ENCODE measurements at places on chromosomes 2 and 18.

DNA sequence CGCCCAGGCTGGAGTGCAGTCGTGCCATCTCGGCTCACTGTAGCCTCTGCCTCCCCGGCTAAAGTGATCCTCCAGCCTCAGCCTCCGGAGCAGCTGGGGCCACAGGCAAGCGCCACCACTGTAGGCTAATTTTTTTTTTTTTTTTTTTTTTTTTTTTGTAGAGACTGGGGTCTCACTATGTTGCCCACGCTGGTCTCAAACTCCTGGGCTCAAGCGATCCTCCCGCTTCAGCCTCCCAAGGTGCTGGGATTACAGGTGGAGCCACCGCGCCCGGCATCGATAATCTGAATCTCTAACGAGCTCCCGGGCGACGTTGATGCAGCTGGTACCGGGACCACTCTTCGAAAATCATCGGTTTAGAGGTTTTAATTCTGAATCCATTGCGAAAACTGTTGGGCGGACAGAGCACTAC lies 520 bp upstream of the CYP20A1 start:
- DNase-seq: no peak

DNA sequence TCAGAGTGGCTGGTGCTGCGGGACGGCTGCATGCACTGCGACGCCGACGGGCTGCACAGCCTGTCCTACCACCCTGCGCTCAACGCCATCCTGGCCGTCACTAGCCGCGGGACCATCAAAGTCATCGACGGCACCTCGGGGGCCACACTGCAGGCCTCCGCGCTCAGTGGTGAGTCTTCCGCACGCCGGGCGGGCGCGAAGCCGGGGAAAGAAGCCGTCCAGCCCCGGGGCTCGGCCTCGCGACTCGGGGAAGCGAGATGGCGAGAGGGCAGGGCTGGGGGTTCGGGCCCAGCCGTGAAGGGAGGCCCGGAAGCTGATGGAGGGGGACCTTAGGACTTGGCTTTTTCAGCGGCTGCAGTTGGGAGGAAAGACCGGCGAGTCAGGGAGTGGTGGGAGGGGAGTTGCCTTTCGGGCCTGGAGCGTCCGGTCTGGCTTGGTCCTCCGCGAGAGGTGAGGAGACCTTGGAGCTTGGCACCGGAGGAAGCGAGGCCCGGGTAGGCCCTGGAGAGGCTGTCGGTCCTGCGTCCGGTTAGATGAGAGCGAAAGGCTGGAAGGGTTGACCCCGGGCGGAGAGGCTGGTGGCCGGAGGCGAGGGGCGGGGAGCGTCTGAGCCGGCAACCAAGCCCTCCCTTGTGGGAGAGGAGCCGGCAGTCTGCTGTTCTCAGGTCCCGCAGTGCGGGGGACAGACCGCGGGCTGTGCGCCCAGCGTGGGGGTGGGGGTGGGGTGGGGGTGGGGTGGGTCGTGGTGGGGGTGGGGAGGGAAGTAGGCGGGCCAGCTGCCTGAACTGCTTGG lies 691 bp downstream of the BIRC6 start:
- peak; percentile 77 for DNase-seq

DNA sequence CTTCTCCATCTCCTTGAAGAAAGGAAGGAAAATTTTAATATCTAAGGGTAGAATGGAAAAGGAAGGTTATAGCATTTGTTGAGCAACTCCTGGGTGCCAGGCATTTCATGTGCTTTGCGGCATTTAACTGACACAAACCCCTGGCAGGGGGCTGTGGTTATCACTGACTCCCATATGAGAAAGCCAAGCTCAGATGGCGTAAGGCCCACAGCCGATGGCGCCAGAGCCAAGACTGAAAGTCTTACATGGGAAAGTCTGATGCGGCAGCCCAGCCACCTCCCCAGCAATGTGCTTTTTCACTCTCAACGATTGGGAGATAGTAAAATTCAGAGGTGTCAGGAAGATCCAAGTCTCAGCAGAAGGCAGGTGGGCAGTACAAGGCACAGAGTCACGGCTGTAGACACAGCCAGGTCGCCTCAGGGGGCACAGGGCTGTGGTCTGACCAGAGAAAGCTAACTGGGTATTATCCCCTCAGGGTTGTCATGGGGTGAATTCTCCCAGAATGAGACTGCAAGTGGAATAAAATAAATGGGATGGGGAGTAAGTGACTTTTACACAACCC lies 324.2 kb upstream of the NCKAP5 start:
- DNase-seq: no peak

- peak; percentile 57 for DNase-seq
Observed at GRCh38 chr2:133561045-133561852, 7.0 kb downstream of the NCKAP5 start.

- DNase-seq: no peak
Observed at GRCh38 chr18:63994783-63995399, 25.0 kb downstream of the SERPINB8 start.

- no peak for DNase-seq
Observed at GRCh38 chr18:76412010-76412817, 82.8 kb downstream of the ZNF516 start.

- no peak for DNase-seq
Observed at GRCh38 chr18:21486905-21487437, 113.5 kb downstream of the ESCO1 start.

- no peak for DNase-seq
Observed at GRCh38 chr18:58993260-58993659, 128.6 kb downstream of the ZNF532 start.

GRCh38 chr18:63311118-63312018 lies 8.2 kb downstream of the BCL2 start:
- no peak for DNase-seq

- no peak for DNase-seq
Observed at GRCh38 chr2:235098736-235099494, 147.1 kb downstream of the SH3BP4 start.

- DNase-seq: no peak
Observed at GRCh38 chr18:58385472-58385871, 243.4 kb downstream of the ALPK2 start.

- no peak for DNase-seq
Observed at GRCh38 chr2:142974288-142975024, 97.0 kb downstream of the KYNU start.

- DNase-seq: no peak
Observed at GRCh38 chr18:26185267-26185666, 41.0 kb upstream of the TAF4B start.

DNA sequence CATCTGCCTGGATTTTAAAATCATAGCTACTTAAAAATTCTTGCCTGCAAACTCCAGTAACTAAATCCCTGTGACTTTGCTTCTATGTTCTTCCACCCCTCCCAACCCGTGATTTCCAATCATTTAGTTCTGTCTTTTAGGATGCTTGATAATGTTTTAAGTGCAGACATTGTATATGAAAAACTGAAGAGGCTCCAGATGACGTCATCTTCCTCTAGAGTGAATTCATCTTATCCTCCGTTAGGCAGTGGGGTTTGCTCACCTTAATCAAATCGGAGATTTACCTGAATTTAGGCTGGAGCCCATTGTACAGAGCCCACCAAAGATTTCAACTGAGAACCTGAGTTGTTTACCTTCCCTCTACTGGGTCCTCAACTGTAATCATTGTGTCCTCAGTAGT lies 10.9 kb downstream of the FBXO48 start:
- DNase-seq: no peak

GRCh38 chr2:134352844-134353243 lies 99.0 kb downstream of the MGAT5 start:
- DNase-seq: no peak

DNA sequence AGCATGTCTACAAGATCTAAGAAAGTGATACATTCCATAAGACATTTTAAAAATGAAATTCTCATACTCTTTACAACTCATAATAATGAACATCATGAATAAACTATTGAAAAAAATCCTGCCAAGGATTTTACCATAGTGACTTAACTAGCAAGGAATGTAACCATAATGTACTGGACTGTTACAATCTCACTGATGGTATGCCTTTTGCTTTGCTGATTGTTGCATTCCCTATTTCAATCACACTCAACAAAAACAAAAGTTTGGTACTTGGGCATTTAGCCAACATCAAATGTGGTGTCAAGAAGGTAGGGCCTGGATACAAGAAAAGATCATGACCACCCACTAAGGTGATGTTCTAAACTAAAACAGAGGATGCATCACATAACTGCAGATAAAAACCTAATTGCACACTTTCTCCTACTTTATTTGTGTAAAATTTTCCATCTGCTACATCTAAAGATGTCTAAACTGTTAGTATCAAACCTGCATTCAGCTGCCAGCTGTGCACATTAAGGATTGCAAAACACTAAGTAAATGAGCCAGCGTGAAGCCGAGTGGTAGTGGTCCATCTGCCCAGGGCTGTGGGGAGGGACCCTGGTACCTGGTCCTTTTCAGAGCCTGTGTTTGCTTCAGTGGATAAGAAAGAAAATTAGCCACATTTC lies 564.4 kb downstream of the ZEB2 start:
- no peak for DNase-seq

- DNase-seq: no peak
Observed at GRCh38 chr18:57918601-57919000, 115.5 kb upstream of the ATP8B1 start.

GRCh38 chr2:417662-418061 lies 129.8 kb upstream of the ALKAL2 start:
- DNase-seq: no peak

DNA sequence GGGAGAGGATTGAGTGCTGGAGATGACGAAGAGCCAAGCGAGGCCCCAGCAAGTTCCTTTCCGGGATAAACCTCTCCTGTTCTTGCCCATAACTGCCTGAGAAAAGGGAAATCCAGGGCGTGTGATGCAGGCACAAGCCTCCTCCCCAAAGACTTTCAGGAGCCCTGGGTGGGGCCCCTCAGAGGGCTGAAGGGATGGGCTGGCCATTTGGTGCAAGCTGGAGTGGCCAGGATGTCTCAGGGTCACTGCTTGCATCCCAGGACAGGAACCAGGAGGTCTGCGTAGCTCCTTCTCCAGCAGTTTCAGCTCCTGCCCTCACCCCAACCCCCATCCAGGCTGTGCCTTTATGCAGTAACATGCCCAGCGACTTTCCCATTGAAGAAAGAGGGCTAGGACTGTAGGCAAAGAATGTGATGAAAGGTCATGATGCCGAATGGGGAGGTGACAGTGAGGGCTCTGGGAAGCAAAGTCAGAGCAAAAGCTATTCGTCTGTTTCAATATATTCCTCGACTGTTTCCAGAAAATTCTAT lies 80.2 kb downstream of the PXDN start:
- DNase-seq: no peak

DNA sequence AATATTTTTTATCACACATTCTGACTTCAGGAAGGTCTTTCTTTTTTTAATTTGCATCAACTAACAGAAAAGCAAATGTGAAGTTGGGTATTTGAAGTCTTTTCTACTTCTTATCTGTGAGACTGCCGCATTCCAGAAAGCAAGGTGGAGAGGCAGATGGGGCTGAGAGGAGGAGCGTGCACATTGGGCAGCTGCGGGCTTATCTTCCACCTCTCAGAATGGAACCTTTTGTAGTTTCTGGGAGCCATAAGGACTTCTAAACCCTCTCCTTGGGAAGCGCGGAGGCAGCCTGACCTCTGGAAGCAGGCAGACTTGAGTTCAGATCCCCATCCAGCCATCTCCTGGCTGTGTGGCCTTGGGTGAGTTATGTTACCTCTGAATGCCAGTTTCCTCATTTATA lies 3.9 kb downstream of the MAPRE3 start:
- no peak for DNase-seq

GRCh38 chr2:157839162-157839801 lies 36.8 kb downstream of the ACVR1 start:
- no peak for DNase-seq

All from mucosa of descending colon (tissue), 3 donors.